MCF 10A (cell line): ENCODE measurements at places on chromosomes 12 and 14. TPM values are rescaled to one million over a fixed set of nuclear protein-coding genes. Genes with fewer than 3 reads are reported as not detected.

Gene RD3L
- not detected in 2 replicates for total RNA-seq

Gene KRT81
- total RNA-seq = 2,023 and 2,244 TPM in 2 replicates

Gene IRAK3
- total RNA-seq = 0.05 TPM in 1 of 2 replicates, not detected in the other

Gene TAS2R7
- not detected in 2 replicates for total RNA-seq

Gene RNASE3
- not detected in 2 replicates for total RNA-seq
